ENCODE measurements at places on chromosomes 6 and 20. TPM values are rescaled to one million over a fixed set of nuclear protein-coding genes. Genes with fewer than 3 reads are reported as not detected.

- DNase-seq, result peak; percentile 12
These were observed 81.0 kb downstream of the GPX5 start for GRCh38 chr6:28606424-28607391.

DNA sequence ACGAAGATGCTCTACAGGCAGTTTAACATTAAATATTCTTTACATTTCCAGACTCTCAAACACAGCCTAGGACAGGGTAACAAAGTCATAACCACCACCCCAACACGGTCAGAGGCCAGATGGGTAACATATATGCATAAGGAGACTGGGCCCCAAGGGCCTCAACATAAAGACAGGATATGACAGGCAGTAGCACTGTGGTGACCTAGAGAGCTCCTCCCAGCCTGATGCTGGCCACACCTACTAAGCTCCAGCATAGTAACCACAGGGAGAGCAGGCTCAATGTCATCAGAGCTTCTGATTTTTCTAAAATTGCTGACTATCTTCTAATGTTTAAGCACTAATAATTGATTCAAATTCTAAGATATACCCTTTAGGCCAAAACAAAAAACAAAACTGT lies 21.7 kb downstream of the SMLR1 start:
- DNase-seq, result peak; percentile 52

GRCh38 chr6:144150710-144151657 lies 667 bp downstream of the STX11 start:
- peak; percentile 72 for DNase-seq

VSX1 gene
- total RNA-seq, result not detected

MCCD1 gene
- total RNA-seq, result not detected

- no peak for DNase-seq
These were observed 64.2 kb upstream of the INSM1 start for GRCh38 chr20:20303742-20304141.

GRCh38 chr20:20188647-20189046 lies 136.3 kb downstream of the CFAP61 start:
- DNase-seq, result no peak

CNR1 gene
- total RNA-seq, result not detected

SLC35D3 gene
- not detected for total RNA-seq

DNA sequence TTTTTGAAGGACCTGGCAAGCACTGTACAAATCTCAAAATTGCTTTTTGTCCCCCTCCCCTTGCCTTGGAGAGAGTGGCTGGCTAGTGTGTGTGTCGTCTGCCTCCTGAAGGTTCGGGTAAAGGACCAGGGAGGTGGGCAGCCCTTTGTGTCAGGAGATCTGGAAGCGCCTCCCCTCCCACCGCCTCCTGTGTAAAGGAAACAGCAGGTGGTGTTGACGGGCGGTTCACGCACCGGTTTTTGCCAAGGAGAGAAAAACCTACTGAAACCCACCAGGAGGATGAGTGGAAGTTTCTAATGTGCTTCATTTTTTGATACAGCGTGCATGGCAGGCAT lies 1.2 kb downstream of the ENTPD6 start:
- DNase-seq, result peak; percentile 10

- no peak for DNase-seq
These were observed 11.0 kb upstream of the BLOC1S5 start for GRCh38 chr6:8075185-8075584.

GRCh38 chr6:137950581-137950980 lies 83.5 kb downstream of the TNFAIP3 start:
- no peak for DNase-seq

TGM3 gene
- total RNA-seq, result not detected

GPLD1 gene
- total RNA-seq, result 0.10 TPM

DNA sequence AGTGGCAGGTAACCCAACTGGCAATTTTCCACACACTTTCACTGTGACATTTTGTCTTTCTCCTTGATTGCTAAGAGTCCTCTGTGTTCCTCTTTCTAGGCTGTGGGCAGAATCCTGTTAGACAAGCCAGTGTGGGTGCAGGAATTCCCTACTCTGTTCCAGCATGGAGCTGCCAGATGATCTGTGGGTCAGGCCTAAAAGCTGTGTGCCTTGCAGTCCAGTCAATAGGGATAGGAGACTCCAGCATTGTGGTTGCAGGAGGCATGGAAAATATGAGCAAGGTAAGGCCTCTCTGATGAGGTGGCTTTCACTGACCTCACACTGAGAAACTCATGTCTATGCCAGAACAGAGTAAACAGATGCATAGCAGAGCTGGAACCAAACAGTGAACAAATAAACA lies 5.1 kb downstream of the ACAT2 start:
- DNase-seq, result no peak

TRIM40 gene
- not detected for total RNA-seq

- DNase-seq, result no peak
These were observed 102.1 kb upstream of the CEP162 start for GRCh38 chr6:84329516-84329915.

- DNase-seq, result no peak
These were observed 41.0 kb downstream of the TRAM2 start for GRCh38 chr6:52535711-52536423.

DNA sequence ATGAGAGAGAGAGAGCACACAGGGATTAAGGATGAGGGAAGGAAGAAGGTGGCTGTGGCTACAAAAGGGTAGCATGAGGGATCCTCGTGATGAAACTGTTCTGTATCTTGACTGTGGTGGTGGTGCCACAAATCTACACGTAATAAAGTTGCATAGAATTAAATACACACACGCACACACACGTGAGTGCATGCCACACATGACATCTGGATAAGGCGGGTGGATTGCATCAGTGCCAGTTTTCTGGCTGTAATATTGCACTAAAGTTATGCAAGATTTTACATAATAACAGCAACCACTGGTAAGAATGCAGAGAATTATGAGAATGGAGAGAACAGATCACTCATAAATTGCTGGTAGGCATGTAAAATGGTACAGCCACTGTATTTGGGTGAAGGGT lies 16.9 kb upstream of the STK35 start:
- DNase-seq, result no peak

PRR18 gene
- not detected for total RNA-seq

- DNase-seq, result no peak
These were observed 2.3 kb downstream of the LINC00237 start for GRCh38 chr20:21103582-21104465.

GRCh38 chr6:130364224-130364780 lies 1.5 kb upstream of the TMEM200A start:
- no peak for DNase-seq

CCDC170 gene
- not detected for total RNA-seq

GRCh38 chr6:130598021-130598989 lies 228.9 kb upstream of the SMLR1 start:
- DNase-seq, result no peak

- no peak for DNase-seq
These were observed 124.9 kb downstream of the ANKRD60 start for GRCh38 chr20:58103517-58103904.

DNA sequence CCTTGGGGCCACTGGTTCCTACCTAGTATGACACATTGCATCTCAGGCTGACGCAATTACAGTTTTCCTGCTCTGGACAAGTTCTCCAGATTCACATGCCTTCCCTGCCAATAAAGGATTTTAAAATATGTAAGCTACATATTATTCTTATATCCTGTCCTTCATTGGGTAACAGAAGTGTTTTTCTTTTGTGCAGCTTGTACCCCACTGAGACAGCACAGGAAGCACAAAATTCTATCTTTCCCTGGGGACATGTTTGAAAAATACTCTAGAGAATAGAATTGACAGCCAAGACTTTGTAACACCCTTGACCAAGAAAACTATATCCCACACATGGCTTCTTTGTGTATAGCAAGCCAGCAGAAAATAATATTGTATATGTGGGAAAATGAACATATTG lies 456.8 kb downstream of the MAFB start:
- DNase-seq, result no peak

SMLR1 gene
- not detected for total RNA-seq

GRCh38 chr6:109458774-109459531 lies 3.4 kb upstream of the MICAL1 start:
- peak; percentile 50 for DNase-seq

All from activated CD4-positive, alpha-beta T cell treated with anti-CD3 and anti-CD28 coated beads, Interleukin-2, amount 10 ng/mL, durations not matched to agents 7 days and 5 days (primary cell).